ENCODE measurements at places on chromosomes 5 and 9.
A peak's percentile ranks its signal among the peaks of the same experiment; 100 is the strongest.

- DNase-seq, result no peak
Measured at GRCh38 chr9:107562798-107563197, 73.2 kb upstream of the KLF4 start.

- DNase-seq, result peak; percentile 41
Measured at GRCh38 chr5:123344816-123345426, 78.3 kb downstream of the CEP120 start.

DNA sequence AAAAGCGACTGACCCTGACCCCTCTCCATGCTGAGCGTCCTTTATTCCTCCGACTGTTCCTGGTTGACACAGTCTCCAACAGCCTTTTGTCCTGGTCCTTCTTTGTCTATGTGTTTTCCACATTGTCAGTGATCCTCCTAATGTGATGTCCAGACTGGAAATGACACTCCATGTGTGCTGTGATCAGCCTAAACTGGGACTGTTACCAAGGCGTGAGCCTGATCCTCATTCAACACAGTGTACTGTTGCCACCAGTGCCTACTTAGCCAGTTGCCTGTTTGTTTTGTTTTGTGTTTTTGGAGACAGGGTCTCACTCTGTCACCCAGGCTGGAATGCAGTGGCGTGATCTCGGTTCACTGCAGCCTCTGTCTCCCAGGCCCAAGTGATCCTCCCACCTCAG, 192.1 kb downstream of the GOLPH3 start:
- DNase-seq, result no peak

- DNase-seq, result no peak
Measured at GRCh38 chr5:143582869-143583268, 179.4 kb upstream of the NR3C1 start.

- DNase-seq, result peak; percentile 33
Measured at GRCh38 chr9:77469515-77470231, 178.4 kb downstream of the GNA14 start.

DNA sequence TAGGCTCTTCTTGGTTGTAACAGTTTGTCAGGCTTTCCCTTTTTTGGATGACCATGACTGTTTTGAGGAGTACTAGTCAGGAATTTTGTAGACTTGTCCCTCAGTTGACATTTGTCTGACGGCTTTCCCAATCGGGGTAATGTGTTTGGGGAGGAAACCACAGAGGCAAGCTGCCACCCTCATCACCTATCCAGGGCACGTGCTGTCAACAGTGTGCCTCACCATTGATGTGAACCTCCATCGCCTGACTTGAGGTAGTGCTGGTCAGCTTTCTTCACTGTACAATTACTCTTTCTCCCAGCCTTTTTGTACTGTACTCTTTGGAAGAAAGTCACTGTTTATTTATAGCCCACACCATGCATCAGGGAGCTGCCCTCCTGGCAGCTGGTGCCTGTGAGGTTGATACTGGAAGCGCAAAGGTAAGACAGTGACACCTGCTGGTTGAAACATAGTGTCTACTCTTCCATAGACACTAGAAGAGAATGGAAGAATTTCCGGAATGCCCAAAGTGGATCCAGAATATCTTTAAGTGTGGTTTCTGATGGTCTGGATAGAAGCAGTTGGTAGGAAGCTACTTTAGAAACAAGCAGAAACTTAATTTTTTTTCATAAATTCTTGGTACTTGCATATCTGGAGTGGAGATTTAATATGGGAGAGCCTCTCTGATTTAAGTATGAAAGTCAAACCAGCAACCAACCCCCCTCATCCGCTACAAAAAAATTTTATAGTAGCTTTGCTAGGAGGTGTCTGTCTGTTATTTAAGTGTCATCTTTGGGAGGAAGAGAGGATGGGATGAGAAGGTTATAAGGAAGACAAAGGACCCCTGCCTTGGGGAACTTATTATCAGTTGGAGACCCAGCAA, 69.3 kb downstream of the SNX30 start:
- DNase-seq, result peak; percentile 66

- DNase-seq, result no peak
Measured at GRCh38 chr5:122902263-122902662, 56.9 kb downstream of the SNX24 start.

DNA sequence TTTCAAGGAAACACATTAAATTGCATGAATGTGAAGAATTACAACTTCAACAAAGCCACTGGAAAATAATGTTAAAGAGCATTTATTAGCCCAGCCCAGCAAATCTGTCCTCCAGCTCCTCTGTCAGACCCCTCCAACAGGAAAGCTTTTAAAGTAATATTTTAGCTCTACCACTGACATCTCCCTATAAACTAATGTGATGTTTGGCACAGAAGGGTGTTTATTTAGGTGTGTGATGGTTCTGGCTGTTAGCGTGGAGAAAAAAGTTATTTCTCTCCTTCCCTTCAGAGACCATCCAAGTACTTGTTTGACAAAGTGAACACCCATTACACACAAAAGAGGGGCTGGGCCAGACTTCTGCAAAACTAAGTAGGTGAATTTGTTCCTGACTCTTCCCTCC, 111.9 kb upstream of the TARS1 start:
- DNase-seq, result no peak

DNA sequence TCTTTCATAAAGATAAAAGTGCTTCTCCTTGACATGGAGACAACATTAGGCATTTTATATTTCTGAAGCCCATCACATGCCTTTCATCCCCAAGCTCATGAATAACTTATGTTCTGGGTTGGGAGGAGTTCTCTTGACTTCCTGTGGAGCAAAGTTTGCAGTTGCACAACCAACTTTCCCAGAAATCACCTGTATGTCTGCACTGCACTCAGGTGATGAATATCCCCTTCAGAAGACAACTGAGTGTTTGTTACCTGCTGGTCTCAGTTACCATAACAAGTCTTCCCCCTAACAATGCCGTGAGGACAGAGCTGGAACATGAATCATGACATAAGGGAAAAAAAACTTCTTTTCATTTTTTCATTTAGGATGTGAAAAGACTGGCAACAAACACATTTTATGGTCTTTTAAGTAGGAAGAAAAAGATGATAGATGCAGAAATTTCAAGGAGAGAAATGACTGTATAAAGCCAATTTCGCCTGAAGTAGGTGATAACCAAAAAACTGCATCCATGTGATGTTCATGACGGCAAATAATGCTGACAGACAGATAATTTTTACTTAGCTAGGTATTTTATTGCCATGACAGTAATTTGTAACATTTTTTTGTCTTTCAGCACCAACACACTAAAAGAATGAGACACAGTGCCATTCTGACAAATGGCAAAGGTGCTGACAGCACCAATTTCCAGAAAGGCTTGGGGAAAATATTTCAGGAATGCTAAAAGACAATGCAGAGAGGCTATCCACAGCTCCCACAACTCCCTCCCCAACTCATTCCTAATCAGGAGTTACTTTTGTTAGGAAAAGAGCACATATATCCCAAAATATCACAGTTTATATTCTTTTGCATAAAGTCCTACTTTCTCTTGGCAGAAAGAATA, 656.3 kb downstream of the PRELID2 start:
- DNase-seq, result no peak

- peak; percentile 81 for DNase-seq
Measured at GRCh38 chr9:133115604-133116345, 5.3 kb downstream of the RALGDS start.

DNA sequence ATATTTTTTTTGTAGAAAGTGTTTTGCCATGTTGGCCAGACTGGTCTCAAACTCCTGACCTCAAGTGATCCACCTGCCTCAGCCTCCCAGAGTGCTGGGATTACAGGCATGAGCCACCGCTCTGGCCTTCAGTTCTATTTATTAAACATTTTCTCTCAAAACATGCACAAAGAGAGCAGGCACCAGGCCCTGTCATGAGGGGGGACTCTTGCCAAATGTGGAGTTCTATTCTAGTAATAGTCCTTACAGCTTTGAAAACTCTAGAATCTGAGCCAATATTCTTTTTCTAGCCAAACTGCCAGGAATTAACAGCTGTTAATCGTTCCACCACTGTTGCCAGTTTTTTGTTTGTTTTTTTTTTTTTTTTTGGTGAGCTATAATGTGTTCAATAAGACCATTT, 124.6 kb downstream of the TARS1 start:
- DNase-seq, result no peak

DNA sequence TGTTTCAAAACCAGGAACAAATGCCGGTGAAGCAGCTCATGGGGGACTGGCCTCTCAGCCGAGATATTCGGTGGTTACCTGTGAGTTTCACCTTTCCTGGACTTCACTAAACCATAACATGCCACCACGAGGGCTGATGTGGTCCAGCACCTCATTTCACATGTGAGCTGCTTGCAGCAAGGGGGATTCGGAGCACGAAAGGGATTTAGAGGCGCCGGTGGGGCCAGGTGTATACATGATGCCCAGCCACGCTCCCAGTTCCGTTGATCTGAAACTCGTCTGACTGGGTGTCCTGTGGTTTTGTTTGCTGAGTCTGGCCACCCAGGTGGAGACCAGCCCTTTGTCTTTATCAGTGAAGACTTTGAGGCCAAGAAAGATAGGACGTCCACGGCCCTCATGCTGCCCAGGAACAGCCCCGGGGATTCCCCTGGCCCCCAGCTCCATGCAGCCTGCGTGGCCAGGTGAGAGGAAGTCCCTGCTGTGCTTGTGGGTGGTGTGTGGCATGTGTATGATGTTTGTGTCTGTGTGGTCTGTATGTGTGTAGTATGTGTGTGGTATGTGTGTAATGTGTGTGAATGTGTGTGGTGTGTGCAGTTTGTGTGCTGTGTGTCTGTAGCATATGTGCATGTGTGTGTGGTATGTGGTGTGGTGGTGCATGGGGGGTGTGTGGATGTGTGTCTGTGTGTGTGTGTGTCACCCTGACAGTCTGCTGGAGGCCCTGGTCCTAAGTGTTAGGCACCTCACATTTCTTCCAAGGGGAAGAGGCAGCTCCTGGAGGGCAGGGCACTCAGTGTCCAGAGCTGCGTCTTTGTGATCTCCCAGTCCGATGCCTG, 23.4 kb downstream of the PHF2 start:
- no peak for DNase-seq

- DNase-seq, result peak; percentile 61
Measured at GRCh38 chr9:89999534-90000370, 394.9 kb downstream of the GADD45G start.
